Activated T-helper 9 cell treated with anti-CD3 and anti-CD28 coated beads, Interleukin-2, amount 50 U/mL, for 16 hours (primary cell): ENCODE measurements at places on chromosomes 2 and 18.

DNA sequence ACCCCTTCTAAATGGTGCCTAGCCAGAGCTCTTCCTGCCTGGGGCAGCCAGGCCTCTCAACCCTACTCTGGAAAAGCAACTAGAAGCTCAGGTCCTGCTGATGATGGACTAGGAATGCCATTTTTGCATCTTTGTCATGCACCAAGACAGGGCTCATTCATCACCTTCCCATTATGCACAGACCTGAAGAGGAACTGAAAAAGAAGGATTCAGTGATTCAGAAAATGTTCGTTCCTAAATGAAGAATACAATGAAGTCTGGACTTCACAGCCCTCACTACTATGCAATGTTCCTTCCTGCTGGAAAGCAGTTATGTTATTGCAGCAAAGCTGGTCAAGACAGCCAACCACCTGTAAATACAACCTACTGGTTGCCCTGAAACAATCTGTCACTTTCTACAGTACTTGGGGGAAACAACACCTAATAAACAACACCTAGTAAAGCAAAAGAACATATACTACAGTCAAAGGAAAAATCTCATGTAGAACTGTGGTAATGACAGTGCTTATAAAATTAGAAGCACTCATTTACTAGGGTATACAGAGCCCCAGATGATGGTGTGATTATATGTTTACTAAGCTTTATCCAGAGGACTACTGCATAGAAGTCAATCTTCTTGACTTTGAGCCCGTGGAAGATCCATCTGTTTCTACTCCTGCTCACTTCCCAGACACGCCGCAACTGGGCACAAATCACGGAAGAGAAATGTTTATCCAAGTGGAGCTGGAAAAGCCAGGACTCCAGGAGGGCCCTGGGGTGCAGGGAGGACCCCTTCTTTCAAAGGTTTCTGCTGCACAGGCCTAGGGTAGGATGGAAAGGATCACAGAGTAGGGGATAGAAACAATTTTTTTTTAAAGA is 103.1 kb upstream of the THOC1 start:
- DNase-seq = no peak

- DNase-seq = no peak
Measured at GRCh38 chr18:45044787-45045186, 364.1 kb downstream of the SETBP1 start.

GRCh38 chr2:230909841-230910545 is 15.0 kb downstream of the GPR55 start:
- no peak for DNase-seq

DNA sequence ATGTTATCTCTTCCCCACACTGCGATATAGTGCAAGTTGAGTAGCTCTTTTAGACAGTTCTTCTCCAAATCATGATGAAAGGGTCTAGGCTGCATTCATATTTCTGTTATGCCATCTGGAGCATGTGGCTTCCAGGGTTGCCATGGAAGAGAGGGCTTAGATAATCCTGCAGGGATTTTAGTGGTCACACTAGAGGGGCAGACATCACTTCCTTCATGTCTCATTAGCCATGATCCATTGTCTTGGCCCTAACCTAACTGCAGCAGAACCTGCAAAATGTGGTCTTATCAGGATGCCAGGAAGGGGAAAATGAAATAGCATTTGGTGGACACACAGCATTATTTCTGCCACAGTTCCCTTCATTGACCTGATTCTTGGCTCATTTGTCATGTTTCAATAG is 83.1 kb downstream of the ADAM23 start:
- no peak for DNase-seq

- DNase-seq = no peak
Measured at GRCh38 chr18:57915248-57915647, 112.1 kb upstream of the ATP8B1 start.
